Endothelial cell of umbilical vein (primary cell): ENCODE measurements at places on chromosomes 4 and X. TPM values are rescaled to one million over a fixed set of nuclear protein-coding genes. Genes with fewer than 3 reads are reported as not detected.
A peak's percentile ranks its signal among the peaks of the same experiment; 100 is the strongest.

- DNase-seq: no peak
Measured at GRCh38 chr4:2075987-2076907, 17.1 kb downstream of the NAT8L start.

- DNase-seq: no peak
Measured at GRCh38 chr4:589219-589963, 13.3 kb upstream of the TMEM271 start.

DNA sequence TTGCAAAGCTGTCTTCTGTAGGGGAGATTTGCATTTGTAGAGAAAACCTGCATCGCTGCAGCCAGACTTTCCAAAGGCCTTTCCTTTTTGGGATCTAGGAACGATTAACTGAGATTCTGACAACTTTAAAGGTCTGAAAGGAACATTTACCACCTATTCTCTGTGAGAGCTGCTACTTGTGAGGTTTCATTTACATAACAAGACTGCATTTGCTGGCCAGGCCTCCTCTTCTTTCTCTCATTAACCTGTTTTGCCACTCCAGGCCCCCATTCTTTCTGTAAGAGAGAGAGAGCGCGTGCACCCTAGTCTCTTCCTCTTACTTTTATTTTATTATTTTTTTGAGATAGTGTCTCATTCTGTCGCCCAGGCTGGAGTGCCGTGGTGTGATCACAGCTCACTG, 31.6 kb downstream of the TMEM31 start:
- DNase-seq: no peak

The HEPH gene
- 0.20 and 0.25 TPM in 2 replicates for total RNA-seq

DNA sequence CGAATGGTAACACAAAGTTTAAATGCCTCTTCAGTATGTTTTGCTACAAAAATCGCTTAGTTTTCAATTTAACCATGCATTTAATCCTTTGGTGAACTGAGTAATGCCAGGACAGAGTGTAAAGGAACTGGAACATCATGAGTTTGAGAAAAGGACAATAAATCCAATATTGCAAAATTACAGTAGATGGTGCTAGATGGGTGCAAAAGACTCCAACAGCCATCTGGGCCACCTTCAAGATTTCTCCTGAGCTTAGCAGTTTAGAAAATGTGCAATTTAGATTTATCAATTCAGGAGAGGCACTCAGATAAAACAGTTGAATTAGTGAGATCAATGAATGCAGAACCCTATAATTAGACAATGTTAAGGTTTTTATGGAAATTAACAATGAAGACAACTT, 33.2 kb upstream of the MID1IP1 start:
- DNase-seq: peak; percentile 15

The RAB33A gene
- total RNA-seq: 0.91 and 1.4 TPM in 2 replicates

DNA sequence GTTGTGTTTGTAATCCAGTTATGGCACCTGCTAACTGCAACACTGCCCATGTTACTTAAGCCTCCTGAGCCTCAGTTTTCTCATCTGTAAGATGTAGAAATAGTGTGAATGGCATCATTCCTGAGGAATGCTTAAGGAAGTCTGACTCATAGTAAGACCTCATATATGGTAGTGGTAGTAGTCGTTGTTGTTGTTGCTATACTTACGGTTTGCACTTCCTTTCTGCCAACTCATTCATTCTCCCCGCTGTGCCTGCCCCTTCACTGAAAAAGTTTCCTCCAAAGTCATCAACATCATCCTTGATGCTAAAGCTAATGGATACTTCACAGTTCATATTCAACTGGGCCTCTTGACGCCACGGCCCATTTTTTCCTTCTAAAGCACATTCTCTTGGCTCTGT, 54.2 kb upstream of the SPANXN3 start:
- no peak for DNase-seq

GRCh38 chr4:88816360-88816759, 118.7 kb upstream of the NAP1L5 start:
- DNase-seq: no peak

The PDS5A gene
- 77.8 and 80.8 TPM in 2 replicates for total RNA-seq

The ARR3 gene
- not detected in 2 replicates for total RNA-seq

The CORIN gene
- total RNA-seq: 0.40 TPM in 1 of 2 replicates, not detected in the other

The ERAS gene
- not detected in 2 replicates for total RNA-seq

DNA sequence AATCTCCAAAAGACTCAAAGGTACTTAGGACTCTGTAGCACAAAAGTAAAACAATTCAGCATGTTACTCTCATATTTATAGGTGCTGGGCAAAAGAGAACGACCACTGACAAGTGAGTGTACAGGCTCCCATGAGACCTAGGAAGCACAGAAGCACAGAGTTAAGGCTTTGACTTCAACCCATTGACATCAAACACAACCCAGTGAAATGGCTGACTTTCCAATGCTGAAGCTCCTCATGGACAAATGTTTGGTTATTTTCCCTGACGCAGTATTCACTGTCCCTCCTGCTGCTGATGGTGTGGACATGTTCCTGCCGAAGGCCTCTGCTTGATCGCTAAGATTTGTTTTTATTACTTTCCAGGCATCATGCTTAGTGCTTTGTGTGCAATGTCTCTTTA, 148.7 kb downstream of the TSPAN5 start:
- DNase-seq: no peak

The HAUS7 gene
- total RNA-seq: 30.6 and 46.4 TPM in 2 replicates

- no peak for DNase-seq
Measured at GRCh38 chr4:88240297-88240714, 44.1 kb downstream of the PPM1K start.

- no peak for DNase-seq
Measured at GRCh38 chrX:38548508-38548907, 12.8 kb upstream of the TSPAN7 start.

The DYNLT3 gene
- total RNA-seq: 22.8 and 25.8 TPM in 2 replicates

DNA sequence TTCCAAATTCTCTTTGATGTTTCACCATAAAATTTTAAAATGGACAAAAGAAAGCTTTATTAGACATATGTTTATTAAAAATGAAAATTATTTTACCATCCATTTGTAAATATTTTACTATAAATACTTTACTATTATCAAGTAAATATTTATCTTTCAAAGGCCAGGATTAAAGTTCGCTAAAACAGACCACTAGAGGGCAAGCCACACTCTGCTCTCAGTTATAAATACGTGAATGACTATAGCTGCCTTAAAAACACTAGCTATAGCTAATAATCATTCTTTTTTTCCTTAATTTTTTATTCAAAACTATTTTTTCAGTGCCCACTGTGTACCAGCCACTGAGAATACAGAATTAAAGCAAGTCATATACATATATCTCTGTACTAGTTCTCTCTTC, 38.6 kb downstream of the UNC5C start:
- DNase-seq: peak; percentile 52

DNA sequence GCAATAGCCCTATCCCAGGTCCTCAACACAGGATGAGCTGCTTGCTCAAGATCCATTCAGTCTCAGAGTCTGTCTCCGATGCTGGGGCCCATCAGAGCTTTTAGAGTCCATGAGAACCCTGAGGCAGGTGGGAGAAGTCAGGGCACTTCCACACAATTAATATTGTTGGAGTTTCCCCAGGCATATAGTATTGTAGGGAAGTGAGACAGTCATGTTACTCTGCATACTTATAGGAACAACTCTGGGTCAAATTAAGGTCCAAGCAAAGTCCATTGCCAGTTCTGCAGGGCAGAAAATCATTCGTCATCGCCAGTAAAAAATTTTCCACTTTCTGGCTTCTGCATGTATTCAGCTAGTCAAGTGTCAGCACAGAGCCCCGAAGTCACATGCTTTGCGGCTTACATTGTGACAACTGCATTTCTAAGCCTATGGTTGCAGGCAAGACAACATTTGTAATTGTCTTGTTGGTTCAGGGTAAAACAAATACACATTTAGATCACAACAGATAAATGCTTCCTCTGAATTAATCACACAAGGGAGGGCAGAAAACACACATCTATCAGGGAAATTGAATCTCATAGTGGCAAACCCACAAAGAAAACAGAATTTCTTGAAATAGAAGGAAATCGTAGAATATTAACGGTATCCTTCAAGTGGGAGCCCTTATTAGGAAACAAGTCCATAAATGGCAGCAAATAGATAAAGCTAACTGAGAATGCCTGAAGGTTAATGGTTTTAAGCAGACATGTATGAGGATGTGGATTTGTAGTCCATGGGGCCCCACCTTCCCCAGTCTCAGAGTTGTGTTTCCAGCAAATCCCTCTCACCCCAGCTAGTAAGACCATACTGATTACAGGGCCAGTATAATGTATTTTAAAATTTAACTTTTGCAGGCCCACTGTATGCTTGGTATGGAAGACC, 412.1 kb upstream of the RASGEF1B start:
- DNase-seq: no peak

GRCh38 chrX:68112321-68112720, 321.0 kb downstream of the OPHN1 start:
- peak; percentile 20 for DNase-seq

DNA sequence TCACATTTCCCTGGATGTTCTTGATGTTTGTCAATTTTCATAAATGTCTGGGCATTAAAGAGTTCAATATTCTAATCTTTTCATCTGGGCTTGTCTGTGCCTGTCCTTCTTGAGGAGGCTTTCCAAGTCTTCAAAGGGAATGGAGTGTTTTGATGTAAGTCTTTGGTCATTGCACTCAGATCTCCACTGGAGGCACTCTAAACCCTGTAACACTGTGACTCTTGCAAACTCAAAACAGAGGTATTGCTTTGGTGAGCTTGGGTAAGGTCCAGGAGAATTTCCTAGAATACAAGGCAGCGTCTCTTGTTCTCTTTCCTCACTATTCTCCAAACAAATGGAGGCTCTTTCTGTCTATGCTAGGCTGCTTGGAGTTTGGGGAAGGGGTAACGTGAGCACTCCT, 1118.1 kb upstream of the PABPC4L start:
- DNase-seq: no peak

DNA sequence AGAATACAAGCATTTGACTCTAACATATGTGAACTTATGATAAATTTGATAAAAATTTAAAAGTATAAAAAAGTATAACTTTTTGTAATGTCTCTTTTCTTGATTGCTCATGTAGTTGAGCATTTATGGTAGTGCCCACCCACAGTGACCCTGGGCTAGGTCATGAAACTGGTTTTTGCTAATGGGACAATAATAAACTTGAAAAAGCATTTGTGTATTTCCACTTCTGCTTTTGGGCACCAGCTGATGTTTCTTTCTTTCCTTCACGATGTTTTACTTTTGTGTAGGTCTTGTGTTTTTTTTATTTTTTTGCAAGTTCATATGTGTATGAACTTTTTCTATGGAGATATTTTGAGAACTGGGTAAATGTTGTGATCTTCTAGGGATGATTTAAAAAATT, 313.1 kb downstream of the CBLL2 start:
- no peak for DNase-seq

DNA sequence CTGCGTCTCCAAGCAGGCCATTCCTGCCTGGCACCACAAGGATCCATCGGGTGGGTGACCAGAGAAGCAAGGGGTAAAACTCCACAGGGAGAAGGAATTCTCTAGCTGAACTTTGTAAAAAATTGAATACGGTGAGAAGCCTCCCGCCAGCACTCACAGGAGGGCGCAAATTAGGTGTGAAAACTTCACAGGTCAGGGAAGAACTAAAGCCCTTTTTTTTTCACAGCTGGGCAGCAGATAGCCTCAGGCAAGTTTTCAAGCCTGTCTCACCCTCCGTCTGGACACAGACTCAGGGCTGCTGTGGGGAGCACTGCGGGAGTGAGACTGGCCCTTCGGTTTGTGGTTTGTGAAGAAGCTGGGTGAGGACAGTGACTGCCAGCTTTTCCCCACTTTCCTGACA, 224.1 kb upstream of the FGF16 start:
- DNase-seq: no peak

The CLDN22 gene
- not detected in 2 replicates for total RNA-seq

GRCh38 chr4:8702516-8703400, 110.2 kb downstream of the CPZ start:
- DNase-seq: no peak

GRCh38 chr4:110073053-110073845, 125.2 kb downstream of the ELOVL6 start:
- peak; percentile 24 for DNase-seq

DNA sequence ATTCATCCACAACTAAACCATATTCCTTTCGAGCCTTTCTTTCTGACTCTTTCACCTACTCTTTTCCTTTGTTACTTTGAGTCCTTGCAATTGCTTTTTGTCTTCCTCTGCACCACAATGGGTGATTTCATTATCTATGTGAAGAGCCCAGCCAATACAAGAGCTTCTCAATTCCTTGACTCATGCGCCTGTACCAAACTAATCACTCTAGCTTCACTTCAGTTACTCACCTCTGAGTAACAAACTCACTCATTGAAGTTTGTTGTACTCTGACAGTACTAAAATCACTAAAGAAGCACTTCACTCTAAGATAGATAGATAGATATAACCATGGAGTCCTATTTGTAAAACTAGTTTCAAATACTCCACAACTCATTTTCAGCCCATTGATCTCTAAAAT, 191.7 kb upstream of the EPHA5 start:
- DNase-seq: no peak

DNA sequence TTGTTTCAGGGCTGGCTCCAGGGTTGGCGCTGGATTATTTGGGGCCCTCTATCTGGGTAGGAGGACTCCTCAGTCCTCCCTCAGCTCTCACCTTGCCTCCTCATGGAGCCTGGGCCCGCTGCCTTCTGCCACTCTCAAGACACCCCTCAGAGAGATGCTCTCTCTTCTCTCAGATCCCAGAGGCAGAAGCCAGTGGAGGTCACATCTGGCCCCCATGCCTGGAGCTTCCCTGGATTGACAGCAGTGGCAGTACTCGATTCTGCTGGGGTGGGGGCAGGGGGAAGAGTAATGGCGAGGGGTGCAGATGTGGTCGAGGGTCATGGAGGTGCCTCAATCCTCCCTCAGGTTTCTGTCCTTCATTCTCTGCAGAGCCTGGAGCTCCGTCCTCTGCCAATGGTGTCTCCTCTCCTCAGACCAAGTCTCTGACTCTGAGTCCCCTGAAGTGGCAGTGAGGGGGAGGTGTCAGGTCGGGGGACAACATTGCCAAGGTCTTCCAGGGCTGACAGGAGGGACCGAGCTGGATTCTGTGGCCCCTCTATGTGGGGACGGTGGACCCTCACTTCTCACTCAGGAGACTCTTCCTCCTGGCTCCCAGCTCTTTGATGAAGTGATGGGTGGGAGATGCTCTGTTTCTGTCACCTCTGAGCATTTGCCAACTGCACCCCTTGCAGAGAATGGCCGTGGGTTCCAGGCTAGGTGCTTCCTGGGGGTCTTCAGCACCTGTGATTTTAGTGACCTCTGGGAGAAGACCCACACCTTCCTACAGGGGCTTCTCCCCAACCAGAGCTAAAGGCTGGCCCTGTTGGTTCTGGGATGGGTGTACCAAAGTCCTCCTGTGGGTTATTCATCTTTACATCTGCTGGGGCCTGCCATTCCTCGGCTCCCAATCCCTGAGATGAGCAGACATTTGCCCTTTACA, 10.9 kb upstream of the HSFX1 start:
- no peak for DNase-seq
